ENCODE measurements at places on chromosomes 13 and 19.

- no peak for DNase-seq
Observed at GRCh38 chr13:89363144-89363543, 1692.0 kb downstream of the SLITRK5 start.

GRCh38 chr13:106156468-106156867 is 379.0 kb downstream of the EFNB2 start:
- no peak for DNase-seq

DNA sequence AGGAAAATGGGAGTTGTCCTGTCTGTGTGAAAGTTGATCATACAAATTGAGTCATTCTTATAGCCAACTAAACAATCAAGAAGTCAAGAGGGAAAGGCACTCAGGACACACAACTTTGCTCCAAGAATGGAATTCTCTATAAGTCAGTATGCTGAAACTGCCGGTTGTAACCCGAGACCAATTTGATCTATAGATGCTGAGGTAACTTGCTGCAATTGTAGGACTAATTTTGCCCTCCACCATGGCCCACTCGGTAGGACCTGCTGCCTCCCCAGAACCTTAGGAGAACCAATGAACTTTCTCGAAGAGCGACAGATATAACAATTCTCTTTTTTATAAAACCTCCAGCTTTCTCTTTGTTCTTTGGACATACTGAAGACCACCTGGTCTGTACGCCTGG is 157.0 kb downstream of the RNF17 start:
- no peak for DNase-seq

DNA sequence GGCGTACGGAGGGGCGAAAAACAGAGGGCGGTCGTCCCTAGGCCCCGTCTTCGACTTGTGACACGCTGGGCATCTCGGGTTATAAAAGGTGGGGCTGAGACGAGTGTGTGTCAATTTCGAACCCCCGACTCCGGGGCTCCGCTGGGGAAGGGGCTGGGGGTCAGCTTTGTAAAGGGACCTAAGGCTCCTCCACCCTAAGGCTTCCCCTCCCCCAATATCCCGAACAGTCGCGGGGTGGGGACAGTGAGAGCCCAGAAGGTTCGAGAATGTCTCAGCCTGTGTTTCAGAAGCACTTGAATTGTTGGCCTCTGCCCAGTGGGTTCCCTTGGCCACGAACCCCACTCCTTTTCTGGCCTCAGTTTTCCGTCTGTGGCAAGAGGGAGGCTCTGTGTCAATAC is 450 bp downstream of the SELENOW start:
- no peak for DNase-seq

GRCh38 chr19:1942078-1942933 is 1.3 kb downstream of the CSNK1G2 start:
- peak; percentile 54 for DNase-seq

GRCh38 chr19:46748325-46749109 is 2.3 kb upstream of the STRN4 start:
- DNase-seq = peak; percentile 73

DNA sequence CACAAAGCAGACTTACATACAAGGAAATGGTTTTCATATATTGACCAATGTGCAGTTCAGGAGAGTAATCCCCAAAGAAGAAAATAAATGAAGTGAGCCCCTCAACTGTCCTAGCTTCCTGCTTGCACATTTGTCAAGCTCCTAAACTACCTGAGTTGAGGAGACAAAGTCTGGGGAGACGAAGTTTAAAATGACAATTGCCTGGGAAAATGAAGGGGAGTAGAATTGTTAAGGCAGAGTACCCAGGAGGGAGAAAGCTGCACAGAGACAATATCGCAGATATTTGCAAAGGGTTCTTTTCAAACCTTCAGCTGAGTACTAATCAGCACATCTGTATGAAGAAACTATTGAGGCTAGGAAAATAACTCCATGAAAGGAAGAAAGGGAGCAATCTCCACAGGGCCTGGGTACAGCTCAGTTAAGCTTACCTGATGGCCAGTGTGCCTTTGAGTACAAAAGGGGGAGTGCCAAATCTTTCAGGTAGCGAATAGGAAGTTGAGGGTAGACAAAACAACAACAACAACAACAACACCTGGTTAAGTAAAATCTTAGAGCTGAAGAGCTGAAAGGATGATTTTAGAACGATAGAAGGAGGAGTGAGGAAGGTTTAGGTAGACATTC is 1700.1 kb upstream of the PRR20A start:
- no peak for DNase-seq

DNA sequence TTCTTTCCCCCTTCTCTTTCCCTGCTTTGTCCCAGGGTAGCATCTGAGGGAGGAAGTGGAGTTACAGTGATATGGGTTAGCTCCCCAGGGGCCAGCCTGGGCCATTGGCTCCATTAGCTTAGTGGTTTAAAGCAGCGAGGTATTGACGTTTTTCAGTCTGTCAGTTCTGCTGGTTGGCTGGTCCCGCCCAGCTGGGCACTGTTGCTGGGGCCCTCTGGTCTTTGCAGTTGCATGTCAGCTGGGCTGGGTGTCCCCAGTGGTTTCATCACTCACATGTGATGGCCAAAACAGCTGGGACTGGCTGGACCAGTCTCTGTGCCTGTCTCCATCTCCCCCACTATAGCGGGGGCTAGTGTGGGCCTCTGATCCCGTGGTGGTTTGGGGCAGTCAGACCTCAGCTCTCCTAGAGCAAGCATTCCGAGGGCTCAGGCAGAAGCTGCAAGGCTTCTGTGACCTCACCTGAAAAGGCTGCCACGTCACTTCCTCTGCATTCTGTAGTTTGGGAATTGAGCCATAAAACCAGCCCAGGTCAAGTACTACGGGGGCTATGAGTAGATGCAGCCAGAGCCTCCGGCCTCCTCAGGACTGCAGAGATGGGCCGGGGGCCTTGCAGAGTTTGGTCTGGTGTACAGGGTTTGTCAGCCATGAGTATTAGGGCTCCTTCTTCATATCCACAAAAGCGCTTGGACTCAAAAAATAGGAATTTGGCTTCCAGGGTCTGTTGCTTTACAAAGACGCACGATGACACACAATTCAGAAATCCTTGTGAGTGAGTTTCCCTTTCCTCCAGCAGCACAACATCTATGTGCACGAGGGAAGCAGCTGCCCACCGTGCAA is 30.0 kb downstream of the TSSK6 start:
- no peak for DNase-seq

- DNase-seq = no peak
Observed at GRCh38 chr19:58562122-58563033, 4.0 kb upstream of the UBE2M start.

- DNase-seq = peak; percentile 77
Observed at GRCh38 chr19:39502640-39503417, 4.1 kb downstream of the DLL3 start.

GRCh38 chr19:15641901-15642491 is 1.3 kb downstream of the CYP4F3 start:
- DNase-seq = no peak

DNA sequence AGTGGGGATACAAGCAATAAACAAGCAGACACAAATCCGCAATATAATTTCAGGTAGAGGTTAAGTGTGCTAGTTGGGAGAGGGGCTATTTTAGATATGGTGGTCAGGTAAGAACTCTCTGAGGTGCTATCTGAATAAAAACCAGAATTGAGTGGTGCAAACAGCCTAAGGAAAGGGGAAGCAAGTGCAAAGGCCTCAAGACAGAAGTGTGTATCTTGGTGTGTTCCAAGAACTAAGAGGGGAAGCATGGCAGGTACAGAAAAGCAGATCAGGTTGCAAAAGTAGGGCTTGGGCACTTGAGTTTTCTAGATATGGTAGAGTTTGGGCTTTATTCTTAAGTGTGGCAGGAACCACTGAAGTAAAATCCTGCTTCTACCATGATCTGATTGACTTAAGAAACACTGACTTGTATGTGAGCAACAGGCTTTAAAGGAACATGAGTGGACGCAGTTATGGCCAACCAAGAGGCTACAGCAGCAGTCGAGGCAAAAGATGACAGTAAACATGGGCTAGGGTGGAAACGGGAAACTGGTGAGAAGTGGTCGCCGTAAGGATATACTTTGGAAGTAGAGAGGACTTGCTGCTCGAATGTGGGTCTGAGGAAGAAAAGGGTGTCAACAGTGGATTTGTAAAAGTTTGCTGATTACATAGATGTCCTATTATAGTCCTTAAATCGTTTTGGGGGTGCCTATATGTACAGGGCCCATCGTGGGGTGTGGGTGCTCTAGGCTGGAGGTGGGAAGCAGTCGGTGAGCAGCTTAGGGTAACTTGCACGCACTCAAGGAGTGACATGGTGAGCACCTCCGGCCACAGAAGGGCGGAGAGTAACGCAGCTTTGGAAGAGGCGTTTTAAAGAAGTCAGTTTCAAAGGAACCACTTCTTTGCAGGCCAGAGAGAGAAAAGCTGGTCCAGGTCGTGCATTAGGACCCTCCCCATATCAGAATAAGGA is 677 bp downstream of the TGDS start:
- DNase-seq = peak; percentile 11

DNA sequence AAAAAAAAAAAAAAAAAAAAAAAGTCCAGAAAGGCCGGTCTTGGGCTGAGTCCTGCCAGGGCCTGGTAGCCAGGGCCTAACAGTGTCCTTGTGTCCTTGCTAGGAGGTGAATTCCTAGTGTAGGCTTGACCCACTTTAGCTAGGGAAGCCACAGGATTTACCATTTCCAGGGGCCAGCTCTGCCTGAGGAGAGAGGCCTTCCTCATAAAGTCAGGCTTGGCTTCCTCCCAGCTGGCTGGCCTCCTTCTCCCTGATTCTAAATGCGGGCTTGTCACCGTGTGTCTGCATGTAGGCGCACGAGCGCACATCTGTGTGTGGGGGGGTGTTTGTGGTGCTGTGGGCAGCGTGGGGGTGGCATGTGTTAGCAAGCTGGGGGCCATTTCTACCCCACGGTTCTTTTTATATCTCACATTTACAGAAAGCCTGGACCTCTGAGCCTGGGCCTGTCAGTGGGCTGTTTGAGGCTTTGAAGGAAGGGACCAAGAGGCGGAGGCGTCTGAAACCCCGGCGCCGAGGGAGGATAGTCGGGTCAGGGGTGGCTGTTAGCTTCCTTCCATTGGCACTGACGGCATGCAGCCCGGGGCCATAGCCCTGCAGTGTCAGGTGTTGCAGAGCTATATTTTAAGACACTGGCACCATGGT is 31.7 kb downstream of the IER2 start:
- DNase-seq = no peak

- DNase-seq = no peak
Observed at GRCh38 chr13:75705395-75705794, 69.3 kb downstream of the LMO7 start.

DNA sequence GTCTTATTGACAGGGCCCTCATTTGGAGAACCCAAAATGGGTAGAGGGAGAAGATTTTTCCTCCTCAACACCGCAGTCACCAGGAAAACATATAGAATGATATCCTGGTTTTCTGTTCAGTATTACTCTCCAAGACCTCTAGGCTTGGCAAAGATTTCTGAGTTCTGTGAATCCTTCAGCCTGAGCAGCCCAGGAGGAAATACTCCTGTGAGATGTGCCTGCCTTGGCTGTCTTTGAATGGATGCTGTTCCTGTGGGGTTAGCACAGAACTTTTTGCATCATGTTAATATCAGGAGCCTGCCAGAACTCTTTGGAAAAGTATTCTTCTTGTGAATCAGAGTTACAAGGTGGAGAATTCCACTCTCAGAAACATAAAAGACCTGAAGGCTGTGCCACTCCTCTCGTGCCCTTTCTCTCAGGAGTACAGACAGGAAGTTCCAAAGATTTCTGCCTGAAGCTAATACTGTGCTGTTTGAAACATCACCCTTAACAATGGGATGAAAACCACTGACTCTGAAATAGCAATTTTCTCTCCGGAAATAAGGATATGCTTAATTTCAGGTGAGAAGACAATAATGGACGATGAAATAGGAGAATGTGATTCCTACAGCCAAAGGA is 520.1 kb upstream of the NBEA start:
- no peak for DNase-seq

DNA sequence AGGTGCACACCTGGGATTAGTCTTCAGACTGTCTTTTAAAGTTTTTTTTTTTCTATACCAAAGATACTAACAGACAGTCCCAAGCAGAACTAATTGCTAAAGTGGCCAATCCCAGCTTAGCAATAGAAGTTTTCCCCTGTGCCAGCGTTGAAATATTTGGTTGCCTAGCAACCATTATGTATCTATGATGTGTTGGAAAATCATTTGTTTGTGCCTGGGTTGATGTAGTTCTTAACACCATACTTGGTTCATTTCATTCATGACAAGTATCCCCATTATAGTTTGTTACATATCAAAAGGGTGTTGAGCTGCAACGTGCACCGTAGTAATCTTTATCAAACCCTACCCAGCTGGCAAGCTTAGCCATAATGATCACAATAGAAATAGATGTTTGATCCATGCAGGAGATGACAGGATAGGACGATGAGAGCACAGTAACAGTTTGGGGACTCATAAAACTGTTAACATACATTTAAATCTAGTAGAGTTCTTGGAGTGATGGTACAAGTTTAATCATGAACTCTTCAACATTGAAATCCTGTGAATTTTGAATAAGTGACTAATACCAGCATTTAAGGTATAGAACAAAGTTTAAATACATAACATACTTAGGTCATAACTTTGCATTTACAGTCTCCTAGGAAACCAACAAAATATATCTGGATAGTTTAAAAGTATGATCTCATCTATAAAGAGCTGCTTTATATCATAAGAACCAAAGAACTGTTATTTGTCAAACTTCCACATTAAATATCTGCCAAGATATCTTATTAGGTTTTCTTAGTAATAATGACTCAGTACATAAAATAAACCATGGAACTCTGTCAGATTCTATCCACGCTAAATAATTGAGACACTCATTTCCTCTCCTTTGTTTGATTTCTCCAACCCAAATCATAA is 73.4 kb downstream of the MBNL2 start:
- DNase-seq = no peak

- no peak for DNase-seq
Observed at GRCh38 chr19:6531163-6531955, 533 bp downstream of the TNFSF9 start.

GRCh38 chr13:41259875-41260501 is 3.4 kb downstream of the MTRF1 start:
- no peak for DNase-seq

- no peak for DNase-seq
Observed at GRCh38 chr13:44236370-44236769, 137.3 kb upstream of the SERP2 start.

All from stimulated activated CD4-positive, alpha-beta T cell treated with anti-CD3 and anti-CD28 coated beads, Interleukin-1b, Interleukin-23, amount 100 ng/mL, for 4 hours (primary cell).